ENCODE measurements at places on chromosomes 7 and 10.

DNA sequence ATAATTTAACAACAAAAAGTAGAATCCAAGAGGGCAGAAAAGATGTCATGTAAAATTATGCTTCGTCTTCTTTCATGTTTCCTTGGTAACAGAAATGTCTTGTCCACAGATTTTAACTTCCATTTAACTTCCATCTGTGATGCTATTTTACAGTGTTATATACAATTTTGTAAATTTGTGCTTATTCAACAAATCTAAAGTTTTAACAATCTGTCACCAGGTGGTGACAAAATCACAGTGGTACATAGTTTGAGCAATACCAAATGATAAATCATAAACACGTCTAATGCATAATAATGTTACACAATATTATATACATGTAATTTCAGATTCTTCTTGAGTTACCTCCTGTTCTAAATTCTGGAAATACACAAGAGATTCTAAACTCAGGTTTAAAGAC is 784.4 kb upstream of the CELF2 start:
- no peak for DNase-seq

DNA sequence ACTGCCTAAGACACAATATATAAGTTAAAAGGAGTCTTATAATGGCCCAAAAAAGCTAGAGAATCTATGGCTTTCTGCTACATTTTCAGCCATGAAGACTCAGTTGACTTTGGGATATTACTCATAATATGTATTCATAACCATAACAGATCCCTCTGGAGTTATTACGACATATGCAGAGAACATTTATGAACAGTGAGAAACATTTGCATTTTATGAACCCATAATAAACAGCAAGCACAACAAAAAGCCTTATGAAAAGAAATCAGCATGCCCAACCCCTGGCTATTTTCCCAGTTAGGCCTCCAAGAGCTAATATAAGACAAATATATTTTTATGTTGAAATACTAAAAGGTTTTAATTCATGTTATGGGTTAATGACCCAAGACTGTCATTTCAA is 52.4 kb downstream of the ARMH3 start:
- DNase-seq = no peak

DNA sequence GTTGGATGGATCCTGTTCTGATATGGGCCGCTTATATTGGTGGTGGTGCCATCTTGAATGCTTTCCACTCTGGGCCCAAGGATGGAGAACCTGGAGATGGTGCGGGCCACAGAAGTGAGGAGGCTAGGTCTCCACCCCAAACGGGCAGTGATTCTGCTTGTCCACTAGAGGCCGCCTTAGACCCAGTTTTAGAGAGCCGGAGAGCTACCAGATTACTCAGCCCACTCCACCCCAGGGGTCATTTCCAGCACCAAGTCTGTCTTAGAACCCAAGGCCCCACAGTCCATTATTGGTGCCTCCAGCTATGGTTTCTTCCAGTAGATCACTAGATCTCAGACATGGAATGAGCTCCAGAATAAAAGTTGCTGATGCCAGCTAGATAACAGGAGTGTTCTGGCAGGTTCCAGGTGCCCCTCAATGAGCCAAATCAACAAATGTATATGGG is 11.8 kb upstream of the CAMK2G start:
- peak; percentile 52 for DNase-seq

- no peak for DNase-seq
Measured at GRCh38 chr7:108653526-108653925, 83.9 kb downstream of the DNAJB9 start.

DNA sequence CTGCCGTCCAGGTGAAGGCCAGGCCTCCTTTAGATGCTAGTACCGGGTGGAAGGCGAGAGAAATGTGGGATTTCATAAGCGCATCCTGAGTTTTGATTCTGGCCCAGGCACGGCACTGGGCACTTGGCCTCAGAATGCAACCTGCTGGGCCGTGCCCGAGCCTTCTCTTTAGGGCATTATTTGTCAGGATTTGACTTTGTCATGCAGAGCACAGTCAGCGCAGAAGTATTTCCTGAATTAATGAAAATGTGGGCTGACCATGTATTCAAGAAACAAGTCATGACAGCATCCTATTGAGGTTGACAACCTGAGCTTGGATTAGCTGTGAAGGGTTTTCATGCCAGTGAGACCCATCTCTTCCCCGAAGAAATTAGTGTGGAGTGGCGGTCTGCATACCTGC is 34.4 kb downstream of the RCC1L start:
- DNase-seq = no peak

- DNase-seq = no peak
Measured at GRCh38 chr10:124957404-124957947, 15.6 kb downstream of the ZRANB1 start.

GRCh38 chr10:5550621-5551530 is 26.1 kb downstream of the CALML3 start:
- no peak for DNase-seq

DNA sequence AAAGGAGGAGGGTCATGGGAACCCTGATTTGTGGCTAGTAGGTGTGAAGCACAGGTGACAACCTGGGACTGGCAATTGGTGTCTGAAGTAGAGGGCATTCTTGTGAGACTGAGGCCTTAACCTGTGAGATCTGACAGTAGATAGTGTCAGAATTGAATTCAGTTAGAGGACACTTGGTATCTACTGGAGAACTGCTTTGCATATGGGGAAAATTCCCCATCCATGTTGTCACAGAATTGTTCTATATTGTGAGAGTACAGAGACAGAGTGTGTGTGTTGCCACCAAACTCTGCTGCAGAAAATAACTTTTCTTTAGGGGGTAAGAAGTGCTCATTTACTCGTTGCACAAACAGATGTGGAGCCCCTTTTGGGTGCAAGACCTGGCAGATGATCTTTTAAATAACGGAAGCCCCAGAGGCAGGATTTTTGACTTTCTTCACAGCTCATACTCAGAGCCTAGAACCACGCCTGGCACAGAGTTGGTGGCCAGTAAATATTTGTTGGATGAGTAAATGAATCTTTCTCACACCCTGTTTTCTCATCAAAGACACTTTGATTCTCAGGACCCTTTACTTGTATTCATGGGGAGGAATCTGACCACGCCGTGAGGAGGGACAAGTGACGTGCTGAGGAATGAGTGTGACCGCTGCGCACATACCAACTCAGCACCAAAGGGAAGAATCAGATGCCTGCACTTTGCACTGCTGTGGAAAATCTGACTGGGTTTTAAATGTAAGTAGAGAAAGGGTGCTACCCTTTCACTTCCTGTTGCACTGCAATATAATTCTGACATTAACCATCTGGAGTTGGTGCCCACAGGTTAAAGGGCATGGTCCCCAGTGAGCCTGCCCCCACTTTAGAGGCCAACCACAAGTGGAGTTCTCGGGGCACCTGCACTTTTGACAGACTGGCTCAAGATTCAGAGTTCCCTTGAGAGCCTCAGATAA is 39.2 kb upstream of the SDHAF3 start:
- DNase-seq = no peak

GRCh38 chr7:152115021-152115718 is 89.7 kb downstream of the GALNT11 start:
- no peak for DNase-seq

GRCh38 chr10:121511943-121512342 is 86.3 kb downstream of the FGFR2 start:
- no peak for DNase-seq

DNA sequence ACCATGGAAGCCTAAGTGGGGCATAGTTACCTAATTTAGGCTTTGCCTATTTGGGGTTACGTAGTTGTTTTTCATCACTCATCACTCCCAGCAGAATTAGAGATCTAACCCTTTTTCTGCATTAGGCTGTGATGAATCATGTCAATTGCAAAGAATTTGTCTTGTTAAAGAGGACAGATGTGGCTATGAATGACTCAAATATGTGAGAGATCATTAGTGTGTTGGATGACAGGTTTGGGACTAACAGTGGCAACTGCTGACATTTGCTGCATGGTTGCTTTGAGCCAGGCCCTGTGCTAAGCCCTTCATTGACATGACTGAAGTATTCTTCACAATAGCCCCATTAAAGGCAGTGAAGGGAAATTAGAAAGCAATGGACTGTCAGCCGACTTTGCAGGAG is 83.4 kb upstream of the BMPER start:
- DNase-seq = no peak

DNA sequence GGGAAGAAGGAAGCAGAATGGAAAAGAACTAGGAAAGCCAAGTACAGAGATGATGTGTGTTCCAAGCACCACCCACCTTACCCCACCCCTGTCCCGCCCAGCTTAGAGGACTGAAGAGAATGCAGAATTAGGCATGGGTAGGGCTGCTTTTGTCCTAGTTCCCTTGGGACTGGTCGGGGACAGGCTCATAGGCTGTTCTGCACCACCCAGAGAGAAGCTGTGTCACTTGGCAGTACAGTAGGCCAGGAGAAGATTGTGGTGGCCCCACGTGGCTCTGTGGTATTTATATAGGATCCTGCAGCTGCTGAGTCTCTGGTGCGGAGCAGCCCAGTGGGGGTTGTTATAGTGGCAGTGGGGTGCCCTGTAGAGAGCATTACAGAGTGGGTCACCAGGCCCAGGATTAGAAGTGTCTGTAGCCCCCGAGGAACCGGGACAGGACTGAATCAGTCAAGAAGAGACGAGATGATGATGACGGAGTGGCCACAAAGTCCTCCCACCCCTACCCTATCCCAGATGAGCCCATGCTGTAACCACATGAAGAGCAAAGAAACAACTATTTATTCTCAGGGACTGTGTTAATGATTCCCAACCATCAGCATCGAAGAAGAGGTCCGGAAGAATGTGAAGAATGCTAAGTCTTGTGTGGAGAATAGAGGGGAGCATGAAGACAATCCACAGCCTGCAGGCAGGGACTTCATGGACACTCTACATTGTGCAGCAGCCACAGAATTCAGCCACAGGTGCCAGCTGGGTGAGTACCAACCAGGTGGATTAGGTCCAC is 88.9 kb downstream of the C1GALT1 start:
- DNase-seq = no peak

GRCh38 chr10:64010711-64011110 is 489.5 kb downstream of the REEP3 start:
- DNase-seq = no peak

- no peak for DNase-seq
Measured at GRCh38 chr7:4714767-4715409, 32.8 kb downstream of the FOXK1 start.

- DNase-seq = no peak
Measured at GRCh38 chr10:116007256-116007891, 265.6 kb downstream of the GFRA1 start.

DNA sequence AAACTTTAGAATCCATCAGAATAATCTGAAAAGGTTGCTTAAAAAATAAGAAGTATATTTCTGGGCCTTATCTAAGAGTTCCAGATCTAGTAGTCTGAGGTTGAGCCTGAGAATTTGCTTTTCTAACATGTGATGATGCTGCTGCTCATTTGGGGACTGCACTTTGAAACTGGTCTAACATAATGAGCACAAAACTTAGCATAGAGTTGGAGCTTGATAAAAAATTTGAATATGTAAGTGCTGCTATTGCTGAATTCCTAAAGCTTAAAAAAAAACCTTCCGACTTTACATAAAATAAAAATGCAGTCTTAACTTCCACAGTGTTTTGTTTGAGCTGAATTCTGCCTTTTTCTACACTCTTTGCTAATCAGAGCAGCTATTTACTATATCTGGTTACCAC is 48.8 kb downstream of the GLCCI1 start:
- DNase-seq = no peak

GRCh38 chr7:16268821-16269768 is 152.2 kb downstream of the CRPPA start:
- no peak for DNase-seq

- no peak for DNase-seq
Measured at GRCh38 chr7:137873524-137873923, 26.8 kb upstream of the DGKI start.

DNA sequence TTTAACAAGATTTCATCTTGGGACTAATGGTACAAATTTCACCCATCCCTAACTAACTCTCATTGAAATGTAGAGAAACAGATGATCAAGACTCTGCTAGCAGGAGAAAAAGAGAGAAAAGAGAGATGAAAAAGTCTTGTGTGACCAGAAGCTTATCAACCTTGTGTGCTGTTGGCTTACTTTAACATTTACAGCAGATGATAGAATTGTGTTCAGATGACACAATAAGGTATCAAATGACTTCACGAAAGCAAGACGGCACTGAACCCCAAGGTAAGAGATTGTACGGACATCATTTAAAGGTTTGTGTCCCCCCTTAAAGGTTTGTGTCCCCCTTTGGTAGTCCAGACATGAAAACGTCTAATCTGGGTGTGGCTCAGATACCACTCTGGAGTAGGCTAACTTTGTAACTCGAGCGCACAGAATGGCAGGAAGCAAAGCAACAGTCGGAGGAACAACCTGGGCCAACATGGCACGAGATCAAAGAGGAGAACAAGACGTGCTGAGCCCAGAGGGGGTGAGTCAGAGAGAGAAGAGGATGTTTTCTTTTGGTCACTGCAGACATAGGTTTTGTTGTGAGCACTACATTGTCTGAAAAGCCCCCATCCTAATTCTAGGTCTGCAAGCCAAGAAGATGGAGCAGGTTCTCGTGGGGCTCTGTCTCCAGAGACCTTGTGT is 10.4 kb upstream of the LMBR1 start:
- no peak for DNase-seq

DNA sequence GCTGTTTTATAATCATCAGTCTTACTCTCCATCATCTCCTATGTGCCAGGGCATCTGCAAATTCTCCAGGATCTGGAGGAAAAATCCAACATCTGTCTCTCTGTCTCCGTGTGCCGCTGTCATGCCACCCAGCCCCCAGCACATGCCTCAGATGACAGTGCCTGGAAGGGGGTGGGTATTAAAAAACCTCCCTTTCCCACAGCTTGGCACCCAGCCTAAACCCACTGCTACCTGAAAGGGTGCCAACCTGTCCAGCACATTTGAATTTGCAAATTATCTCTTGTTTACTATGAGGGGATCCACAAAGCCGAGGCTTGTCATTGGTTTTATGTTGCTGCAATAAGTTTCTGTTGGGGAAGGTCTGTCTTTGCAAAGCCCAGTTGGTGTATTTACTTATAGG is 73.1 kb downstream of the EMX2 start:
- DNase-seq = no peak

DNA sequence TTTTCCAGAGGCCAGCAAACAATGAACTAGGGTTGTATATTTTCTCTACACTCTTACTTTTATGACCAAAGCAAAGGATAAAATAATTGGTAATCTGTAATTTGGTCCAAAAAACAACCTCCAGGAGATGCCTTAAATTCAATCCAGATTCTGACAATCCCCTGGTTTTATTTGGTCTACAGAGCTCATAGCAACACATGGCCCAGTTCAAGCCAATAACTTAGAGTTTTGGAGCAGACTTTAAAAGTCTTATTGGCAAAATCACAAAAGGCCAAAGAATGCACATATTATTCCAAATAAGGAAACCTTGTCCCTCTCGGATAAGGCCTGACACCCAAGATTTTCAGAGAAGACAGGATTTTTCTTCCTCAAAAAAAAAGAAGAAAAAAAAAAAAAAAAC is 51.9 kb downstream of the SORBS1 start:
- DNase-seq = no peak

DNA sequence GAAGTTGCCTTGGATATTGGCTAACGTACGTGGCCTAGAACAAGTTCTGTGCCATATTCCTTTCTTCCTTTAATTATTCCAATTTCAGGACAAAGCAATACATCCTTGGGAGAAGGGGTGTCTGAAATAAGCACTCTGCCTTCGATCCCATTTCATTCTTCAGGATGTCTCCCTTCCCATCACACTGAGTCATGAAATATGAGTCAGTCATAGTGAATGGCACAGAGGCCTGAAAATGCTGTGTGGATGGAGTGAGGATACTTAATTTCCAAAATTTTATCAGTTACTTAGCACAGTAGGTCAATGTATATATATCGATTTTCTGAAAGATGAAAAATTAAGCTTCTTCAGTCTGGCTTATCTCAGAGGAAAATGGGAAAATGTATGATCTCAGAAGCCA is 19.5 kb downstream of the EVX1 start:
- no peak for DNase-seq

Data from stimulated activated CD4-positive, alpha-beta T cell treated with anti-CD3 and anti-CD28 coated beads, Interleukin-12 subunit alpha, Interleukin-12 subunit beta, amount 100 ng/mL, for 4 hours (primary cell).